ENCODE measurements at places on chromosomes 12 and 14.

GRCh38 chr12:72017054-72017651 lies 78.5 kb downstream of the TPH2 start:
- peak; percentile 81 for DNase-seq

DNA sequence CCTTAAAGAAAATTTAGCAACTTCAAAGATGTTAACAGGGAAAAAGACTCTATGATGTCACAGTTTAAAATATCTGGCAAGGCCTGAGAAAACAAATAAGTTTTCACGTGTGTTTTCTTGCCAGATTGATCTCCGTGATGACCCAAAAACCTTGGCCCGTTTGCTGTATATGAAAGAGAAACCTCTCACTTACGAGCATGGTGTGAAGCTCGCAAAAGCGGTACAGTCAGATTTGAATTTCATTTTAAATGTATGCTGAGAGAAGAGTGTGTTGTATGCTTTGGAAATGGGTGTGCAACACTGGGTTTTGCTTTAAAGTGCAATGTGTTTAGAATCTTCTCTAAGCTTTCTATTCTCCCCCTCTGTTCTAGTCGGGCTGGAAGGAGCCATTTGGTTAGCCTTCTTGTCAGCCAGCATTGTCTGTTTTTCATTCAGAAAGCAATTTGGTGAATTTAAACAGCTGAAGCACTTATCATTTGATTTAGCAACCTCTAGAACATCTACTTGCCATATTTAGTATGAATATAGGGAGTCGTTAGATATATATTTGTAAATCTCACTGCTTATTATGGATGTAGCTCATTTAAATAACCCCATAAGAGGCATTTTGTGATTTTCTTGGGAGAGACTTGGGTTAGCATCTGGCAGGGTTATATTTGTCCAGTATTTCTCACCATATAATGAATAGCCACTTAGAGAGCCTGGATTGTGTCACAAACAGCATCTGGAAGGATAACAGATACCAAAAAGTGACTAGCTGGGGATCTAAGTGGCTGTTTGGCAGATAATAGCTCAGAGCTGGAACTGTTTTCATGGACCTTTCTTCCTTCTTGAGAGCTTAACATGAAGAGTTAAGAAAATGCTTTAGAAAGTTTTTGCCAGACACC lies 35.5 kb downstream of the GPHB5 start:
- no peak for DNase-seq

DNA sequence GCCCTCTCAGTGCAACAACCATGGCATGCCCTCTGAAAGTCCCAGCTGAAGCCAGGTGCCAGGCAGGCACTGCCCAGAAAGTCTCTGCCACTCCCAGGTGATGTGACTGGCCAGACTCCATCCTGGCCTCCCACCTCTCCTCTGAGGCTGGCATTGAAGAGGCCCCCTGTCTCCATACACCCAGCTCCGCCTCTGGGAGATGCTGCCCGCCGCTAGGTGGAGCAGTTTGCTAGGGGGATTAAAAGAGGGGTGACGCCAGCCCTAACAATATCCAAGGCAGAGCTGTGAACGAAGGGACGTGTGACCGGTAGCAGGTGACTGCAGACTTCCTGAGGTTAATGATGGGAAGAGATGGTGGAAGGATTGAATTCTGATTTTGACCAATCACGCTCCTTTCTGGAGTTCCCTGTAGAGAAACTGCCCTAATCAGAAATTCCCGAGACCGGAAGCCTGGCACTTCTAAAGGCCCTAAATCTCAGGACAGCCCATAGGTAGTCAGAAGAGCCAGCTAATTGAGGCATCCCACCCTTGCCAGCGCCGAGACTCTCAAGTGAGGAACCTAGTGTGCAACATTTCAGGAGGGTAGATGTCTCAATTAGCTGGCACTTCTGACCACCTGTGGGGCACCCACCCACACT lies 8.3 kb upstream of the PLEK2 start:
- no peak for DNase-seq

DNA sequence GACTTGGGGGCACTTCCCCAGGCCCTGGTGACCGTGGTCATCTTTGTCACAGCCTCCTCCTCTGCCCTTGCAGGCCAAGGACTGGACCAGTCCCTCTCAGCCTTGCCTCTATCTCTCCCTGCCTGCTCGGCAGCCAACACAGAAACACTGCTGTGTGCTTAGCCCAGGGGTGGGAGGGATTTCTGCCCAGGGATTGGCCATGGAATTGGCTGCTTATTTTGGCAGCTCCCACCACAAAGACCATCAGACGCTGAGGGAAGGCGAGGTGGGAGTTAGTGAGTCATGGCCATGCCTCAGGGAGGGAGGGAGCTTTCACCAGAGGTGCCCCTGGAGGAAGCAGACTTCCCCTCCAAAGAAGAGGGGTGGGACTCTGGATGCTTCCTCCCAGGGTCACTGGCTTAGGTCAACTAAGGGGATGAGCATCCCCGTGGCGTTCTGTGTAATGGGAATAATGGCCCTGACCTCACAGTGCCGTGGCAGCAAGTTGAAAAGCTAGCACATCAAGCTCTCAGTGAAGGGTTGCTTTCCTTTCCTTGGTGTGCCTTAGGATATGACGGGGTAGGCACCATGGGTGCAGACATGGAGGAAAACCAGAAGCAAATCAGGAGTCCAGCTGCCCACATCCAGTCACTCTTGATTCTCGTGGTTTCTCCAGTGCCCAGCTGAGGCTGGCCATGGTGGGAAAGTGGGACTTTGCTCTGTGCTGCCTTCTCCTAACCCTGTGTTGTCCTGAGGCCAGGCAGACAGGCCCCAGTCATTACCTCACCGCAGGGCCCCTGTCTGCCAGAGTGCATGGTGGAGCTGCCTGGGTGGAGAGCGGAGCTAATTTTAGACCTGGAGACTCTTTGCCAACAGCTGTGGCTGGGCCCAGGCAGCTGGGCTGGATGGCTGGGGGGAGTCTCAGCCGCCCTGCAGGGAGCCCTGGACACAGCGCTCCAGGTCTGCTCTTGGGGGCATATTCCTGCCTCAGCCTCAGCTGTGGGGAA lies 21.4 kb downstream of the B4GALNT3 start:
- no peak for DNase-seq

- peak; percentile 97 for DNase-seq
Observed at GRCh38 chr12:15356951-15357364, 34.6 kb downstream of the PTPRO start.

GRCh38 chr14:63039866-63040265 lies 5.4 kb downstream of the KCNH5 start:
- peak; percentile 77 for DNase-seq

GRCh38 chr14:89927186-89927865 lies 27.2 kb downstream of the EFCAB11 start:
- no peak for DNase-seq

DNA sequence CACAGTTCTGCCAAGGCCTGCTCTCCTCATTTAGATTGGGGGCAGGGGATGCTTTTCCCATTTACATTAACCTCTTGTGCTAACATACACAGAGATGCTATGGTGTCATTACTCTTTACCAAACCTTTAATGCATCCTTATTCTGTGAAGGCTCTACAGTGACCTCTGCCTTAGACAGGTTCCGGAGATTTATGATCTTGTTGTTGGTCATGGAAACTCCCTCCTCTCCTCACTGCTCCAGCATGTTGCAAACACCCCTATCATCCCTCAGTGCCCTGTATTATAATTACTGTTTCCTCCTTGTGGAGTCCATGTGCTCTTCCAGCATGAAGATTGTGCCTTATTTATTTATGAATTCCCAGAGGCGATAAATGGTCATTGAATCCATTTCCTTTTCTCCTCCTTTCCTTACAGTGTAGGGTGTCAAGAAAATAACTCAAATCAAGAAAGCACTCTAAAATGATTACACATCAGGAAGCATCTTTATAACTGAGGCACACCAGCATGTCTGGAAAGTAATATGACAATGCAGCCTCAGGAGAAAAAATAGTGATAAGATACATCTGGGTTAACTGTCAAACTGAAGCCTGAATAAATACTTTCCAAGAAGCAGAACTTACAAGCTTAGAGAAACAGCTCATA lies 37.8 kb downstream of the RTN1 start:
- no peak for DNase-seq

- DNase-seq: no peak
Observed at GRCh38 chr12:27673101-27673718, 23.0 kb upstream of the REP15 start.

GRCh38 chr12:43676183-43676813 lies 82.3 kb downstream of the PUS7L start:
- DNase-seq: peak; percentile 38

DNA sequence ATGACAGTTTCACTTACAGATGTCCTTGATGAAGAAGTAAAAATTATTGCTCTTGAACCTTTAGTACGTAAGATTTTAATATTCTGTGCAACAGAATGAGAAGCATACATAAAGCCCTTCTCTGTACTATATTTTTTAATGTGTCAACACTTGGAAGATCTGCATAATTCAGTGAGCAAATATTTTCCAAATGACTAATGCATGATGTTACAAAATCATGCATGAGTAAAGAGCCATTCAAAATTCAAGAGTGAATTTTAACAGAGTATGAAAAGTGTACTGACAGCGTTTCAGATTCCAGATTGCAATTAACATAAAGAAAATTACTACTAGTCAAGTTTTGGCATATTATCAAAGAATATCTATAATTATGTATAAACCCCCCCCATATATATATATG lies 101.4 kb upstream of the BBS10 start:
- no peak for DNase-seq

- DNase-seq: no peak
Observed at GRCh38 chr12:11672256-11673191, 23.1 kb downstream of the ETV6 start.

GRCh38 chr12:52965337-52965731 lies 16.4 kb downstream of the KRT18 start:
- no peak for DNase-seq

- no peak for DNase-seq
Observed at GRCh38 chr12:6380141-6381121, 3.5 kb upstream of the LTBR start.

DNA sequence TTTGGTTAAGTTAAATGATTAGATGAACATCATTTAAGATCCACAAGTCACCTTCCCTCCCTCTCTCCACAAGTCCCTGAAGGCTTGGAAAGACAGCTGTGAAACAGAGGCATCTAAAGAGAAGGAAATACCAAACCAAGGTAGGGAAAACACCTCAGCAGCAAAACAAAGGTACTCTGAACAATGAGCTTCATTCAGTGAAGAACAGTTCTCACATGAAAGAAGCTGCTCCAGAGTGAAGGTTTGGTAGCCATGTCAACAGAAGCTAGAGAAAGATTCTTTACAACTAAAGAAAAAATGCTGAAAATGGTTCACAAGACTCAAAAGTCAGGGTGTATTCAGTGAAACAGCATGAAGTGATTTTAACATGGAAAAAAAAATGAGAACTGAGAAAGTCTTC lies 69.4 kb downstream of the FGD6 start:
- no peak for DNase-seq

DNA sequence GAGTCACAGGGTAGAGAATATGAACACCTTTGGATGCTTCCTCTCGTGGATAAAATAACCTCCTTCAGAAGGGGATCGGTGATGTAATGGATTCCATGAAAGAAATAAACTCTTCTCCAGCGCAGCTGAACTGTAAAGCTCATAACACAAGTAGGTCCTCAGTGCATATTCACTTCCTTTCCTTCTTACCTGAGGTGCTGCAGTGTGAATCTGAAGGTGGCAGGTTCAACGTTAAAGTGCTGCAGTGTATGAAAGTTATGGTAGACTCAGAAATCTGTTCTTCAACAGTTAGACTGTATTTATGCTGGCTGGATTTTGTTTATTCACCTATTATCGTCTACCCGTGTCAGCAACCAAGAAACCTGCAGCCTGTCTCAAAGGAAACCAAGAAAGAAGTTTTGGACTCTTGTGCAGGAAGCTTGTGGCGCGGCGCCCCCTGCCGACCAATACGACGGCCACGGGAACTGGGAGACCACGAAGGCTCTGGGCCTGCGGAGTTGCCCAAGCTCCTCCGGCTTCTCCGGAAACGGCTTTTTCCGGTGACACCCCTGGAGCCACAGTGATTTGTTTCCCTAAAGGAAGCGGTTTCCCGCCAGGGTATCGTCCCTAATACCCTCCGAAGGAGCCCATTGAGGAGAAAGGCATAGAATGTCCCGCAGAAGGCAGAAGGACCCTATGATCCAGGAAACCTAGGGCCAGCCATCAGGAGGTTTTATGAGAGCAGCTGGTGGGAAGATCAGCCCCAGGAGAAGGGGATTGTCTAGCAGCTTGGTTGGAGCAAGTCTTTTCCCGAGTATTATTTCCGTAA lies 17.6 kb upstream of the RNASE3 start:
- no peak for DNase-seq

Measured in NCI-H1105 treated with DMSO at 0.1 percent for 48 hours (cell line).